CD4-positive, alpha-beta T cell treated with Interleukin-2 at 100 ng/mL for 4 hours (primary cell): ENCODE measurements at places on chromosomes 2 and 18.

DNA sequence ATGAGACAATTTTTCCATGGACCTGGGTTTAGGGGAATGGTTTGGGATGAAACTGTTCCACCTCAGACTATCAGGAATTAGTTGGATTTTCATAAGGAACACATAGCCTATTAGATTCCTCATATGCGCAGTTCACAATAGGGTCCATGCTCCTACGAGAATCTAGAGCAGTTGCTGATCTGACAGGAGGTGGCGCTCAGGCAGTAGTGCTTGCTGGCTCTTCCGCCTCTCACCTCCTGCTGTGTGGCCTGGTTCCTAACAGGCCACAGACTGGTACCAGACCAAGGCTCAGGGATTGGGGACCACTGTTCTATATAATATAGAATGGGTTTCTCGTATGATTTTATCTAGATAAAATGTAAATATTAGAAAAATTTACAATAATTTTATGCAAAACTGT is 338.7 kb downstream of the CPS1 start:
- no peak for DNase-seq

GRCh38 chr2:170467568-170468422 is 247.3 kb upstream of the SP5 start:
- DNase-seq, result no peak

GRCh38 chr2:202169131-202169530 is 69.3 kb downstream of the SUMO1 start:
- no peak for DNase-seq

DNA sequence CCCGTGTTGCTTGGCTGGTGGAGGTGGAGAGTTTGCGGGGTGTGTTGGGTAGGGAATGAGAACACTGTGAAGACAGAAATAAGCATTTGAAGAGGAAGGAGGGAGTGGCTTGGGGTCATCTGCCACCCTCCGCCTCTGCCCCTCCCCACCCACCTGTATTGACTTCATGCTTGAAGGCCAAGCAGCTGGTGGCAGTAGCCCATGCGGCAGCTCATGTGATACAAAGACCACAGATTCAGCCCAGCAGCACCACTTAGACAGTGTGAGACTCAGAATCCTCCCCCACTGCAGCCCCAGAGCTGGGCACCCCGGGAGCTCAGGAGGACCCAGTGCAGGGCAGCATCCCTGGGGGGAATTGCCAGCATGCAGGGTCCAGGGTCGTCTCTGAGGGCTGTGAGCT is 15.4 kb downstream of the NPPC start:
- no peak for DNase-seq

GRCh38 chr2:4678927-4679326 is 975.6 kb downstream of the DCDC2C start:
- no peak for DNase-seq

GRCh38 chr2:232854082-232854481 is 16.0 kb upstream of the SNORC start:
- DNase-seq, result no peak

GRCh38 chr2:203744091-203744490 is 37.7 kb downstream of the CD28 start:
- DNase-seq, result no peak

- DNase-seq, result peak; percentile 82
Measured at GRCh38 chr2:218186355-218186766, 19.6 kb upstream of the CXCR1 start.

GRCh38 chr2:130241041-130241707 is 42.9 kb upstream of the TUBA3E start:
- DNase-seq, result no peak

DNA sequence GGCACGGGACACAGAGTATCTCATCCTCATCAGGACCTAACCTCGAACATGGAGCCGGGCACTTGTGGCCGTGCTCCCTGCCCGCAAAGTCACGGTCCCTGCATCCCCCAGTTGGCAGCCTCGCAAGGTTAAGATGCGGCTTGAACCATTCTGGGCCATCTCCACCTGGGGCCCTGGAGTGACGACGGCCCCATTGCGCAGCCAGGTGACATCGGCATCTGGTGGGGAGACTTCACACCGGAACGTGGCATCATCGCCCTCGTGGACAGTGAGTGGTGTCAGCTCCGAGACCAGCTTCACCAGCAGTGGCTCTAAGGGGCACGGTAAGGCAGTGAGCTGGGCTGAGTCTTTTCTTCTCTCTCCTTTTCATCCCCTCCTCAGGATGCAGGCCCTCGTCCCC is 12.6 kb downstream of the TMEM198 start:
- DNase-seq, result no peak

DNA sequence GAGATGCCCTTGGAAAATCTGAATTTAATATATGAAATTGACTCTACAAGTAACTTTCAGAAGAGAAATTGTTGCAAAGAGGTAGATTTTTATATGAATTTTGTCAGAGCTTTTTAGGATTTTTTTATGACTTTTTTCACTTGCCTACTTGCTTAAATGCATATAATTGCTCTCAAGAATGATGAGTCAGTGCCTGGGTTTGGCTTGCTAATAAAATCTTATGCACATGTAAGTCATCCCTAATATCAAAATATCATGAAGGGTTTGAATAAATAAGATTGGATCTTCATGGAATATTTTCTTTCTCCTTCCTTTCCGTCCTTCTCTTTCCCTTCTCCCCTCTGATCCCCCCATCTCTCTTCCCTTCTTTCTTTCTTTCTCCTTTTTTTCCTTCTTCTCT is 354.1 kb downstream of the TXNL1 start:
- no peak for DNase-seq

- no peak for DNase-seq
Measured at GRCh38 chr2:199495147-199495546, 37.4 kb upstream of the SATB2 start.

DNA sequence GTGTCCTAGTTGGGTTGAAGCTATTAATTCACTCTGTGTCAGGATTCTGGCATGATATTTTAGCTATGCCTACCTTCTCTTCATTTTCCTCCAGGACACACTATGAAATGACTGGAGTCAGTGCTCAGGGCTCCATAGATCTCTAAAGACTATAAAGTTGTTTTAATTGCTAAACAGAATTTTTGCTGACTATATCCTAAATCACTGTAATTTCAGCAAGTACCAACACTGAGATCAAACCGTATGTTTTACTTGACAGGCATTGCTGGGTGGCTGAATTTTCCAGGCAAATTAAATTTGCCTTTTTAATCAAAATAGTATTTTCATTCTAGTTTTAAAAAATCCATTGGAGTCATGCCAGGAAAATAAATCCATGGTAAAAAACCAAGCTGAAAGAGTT is 138.1 kb downstream of the LRP1B start:
- DNase-seq, result no peak

DNA sequence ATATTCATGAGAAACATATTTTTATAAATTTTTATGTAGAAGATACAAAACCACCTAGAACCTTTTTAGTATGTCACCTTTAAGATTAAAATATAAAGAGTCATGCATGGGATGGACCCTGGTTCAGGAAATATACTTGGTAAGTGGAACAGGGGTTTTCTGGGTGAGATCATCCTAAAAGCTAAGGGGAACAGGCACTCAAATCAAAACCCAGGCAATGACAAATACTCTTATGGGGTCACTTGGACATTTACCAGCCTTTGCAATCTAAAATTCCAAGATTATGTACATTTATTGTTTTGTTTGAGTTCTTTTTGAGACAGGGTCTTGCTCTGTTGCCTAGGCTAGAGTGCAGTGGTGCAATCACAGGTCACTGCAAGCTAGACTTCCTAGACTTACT is 65.8 kb downstream of the SGPP2 start:
- no peak for DNase-seq

GRCh38 chr18:78595924-78596573 is 383.6 kb upstream of the SALL3 start:
- DNase-seq, result no peak

DNA sequence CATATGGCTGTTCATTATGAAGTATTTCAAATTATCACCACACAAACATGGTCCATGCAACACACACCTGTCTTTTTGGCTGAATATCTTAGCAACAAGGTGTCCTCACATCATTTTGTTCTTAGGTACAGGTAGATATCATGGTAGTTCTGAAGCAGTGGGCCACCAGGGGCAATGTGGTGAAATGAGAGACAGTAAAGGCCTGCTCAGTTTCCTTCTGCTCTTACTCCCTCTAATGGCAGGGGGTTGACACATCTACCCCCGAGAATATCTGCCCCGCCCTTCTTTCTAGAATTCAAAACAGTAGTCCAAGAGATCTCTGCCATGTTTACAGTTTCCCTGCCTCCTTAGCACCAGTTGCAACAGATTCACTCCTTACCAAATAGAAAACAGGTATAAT is 147.0 kb upstream of the KLHL14 start:
- DNase-seq, result no peak

GRCh38 chr2:145563741-145564615 is 1044.1 kb upstream of the ZEB2 start:
- DNase-seq, result no peak

DNA sequence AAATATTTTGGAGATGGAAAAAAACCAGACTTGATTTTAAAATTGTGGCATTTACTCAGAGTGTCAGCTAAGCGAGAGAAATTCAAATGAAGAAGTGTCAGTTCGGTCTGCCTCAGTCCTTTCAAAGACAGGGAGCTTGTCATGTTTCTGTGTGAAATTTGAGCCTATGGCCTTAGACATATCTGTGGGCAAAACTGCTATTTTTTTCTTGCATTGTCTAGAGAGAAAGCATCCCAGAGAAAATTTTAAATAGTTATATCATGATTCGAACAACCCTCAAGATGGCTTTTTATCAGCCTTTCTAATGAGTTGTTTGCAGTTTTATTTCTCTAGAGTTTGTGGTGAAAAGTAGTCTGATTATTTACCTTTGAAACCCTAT is 50.2 kb upstream of the KCNE4 start:
- DNase-seq, result no peak

GRCh38 chr2:20106746-20107145 is 55.3 kb upstream of the LAPTM4A start:
- peak; percentile 28 for DNase-seq

DNA sequence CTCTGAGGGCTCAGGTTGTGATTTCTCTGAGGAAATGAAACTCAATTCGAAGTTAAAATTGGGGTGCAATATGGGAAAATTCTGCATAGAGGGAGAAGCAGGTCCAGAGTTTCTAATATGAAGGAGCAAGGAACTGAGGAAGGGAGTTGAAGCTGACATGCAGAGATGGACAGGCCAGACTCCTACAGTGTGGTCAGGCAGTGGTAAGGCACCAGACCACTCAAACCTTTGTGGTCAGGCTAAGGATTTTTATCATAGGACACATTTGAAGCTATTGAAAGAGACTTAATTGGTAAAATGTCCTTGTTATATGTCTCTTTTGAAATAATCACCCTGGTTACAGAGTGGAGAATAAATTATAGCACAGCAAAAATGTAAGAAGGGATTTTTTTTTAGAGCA is 1074.8 kb upstream of the CDH2 start:
- DNase-seq, result no peak

- peak; percentile 32 for DNase-seq
Measured at GRCh38 chr2:234427081-234428061, 69.5 kb downstream of the ARL4C start.

- no peak for DNase-seq
Measured at GRCh38 chr2:221125691-221126090, 446.4 kb downstream of the EPHA4 start.

DNA sequence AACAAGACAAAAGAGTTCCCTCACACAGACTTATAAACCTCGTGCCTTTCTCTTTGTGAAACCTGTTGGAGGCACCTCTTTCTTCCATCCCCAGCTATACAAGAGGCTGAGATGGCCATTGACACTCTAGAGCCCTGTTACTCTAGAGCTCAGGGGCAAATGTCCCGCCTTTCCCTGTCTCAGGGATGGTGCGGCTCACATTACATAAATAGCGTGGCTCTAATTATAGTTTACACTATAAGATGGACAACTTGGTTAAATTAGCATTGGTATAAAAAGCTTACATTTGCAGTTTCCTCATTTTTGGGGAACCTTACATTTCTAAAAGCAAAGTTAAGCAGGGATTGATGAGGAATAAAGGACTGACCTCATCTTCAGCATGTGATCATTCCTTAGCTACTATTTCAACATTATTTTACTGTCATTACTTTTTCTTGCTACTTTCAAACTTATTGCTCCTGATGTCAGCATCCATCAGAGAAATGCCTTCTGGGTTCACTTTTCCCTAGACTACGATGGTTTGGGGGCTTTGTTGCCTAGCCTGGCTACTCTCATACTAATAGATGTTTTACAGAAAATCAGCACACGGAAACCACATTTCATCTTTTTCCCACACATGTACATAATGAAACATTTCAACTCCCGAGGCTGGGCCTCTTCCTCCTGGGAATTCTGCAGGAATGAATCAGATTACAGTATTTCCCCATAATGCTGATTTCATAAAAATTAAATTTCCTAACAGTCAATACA is 40.4 kb downstream of the FTCDNL1 start:
- no peak for DNase-seq

DNA sequence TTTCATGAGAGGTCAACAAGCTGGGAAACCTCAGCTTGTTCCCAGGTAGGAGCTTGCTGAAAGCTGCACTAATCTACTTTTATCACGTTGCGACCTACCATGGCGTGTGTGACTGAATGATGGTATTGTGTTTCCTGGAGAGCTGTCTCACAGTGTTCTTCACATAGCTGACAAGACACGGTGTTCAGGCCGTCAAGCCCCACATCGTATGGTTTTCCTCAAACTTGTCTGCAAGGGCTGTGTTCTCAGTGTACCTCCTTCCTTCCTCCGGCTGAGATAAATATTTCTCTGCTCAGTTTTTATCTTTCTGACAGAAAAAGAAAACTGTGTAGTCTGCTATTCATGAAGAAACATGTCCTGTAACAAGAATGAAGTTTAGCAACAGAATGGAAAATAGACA is 244.8 kb downstream of the DCDC2C start:
- no peak for DNase-seq

DNA sequence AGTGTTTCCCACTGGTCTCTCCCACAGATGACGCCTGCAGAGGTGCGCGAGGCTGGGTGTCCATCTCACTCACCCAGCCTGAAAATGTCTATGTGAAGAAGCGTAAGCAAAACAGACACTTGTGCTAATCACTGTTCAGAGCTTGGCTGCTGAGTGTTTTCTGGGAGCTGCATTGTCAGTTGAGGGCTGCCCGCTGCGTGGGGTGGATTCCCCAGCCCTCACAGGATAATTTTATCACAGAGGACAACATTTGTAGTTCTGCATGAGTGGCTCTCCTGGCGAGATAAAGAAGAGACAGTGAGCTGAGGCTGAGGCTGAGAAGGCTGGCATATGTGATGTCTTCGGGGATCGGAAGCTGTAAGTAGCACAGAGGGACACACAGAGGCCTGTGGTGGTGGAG is 16.2 kb upstream of the CAPN13 start:
- DNase-seq, result no peak

DNA sequence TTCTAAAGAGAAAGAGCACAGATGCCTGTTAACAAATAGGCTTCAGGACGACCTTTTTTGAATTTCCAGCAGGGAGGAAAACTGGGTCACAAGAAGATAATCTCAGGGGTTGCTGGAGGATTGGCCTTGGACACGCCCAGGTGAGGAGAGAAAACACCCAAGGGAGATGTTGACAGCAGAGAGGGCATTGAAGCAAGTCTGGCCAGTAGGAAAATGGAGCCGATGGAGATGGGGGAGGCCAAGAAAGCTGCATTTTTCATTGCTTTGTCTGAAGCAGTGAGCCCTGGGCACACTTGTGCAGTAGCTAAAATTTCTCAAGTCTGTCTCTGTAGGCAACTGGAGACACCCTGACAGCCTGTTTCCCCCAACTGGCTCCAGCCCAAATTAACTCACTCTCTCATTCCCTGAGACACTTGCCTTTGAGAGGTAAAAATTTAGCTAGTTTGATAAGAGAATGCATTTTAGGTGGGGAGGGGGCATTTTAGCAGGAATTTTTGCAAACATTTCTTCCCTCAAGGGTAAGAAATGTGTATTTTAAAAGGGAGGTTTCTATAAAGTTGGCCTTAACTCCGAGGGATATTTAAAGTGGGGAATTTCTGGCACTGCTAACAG is 165.5 kb downstream of the TGIF1 start:
- DNase-seq, result no peak
